Pulmonary artery endothelial cell (primary cell): ENCODE measurements at places on chromosomes 13 and 19. TPM values are rescaled to one million over a fixed set of nuclear protein-coding genes. Genes with fewer than 3 reads are reported as not detected.

DNA sequence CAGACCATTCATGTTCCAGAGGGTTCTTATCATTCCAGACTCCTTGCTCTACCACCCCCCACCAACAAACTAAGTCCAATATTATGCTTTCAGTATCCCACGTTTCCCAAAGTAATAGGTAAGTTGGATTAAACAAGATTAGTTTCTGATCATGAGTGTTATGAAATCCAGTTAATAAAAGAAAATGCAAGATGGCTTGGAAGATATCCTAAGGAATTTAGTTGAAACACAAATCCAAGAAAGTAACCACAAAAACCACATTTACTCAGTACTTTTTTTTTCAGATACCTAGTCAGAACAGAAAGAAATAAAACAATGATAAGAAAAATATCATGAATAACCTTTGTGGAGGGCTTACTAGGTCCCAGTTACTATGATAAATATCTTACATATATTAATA lies 119.4 kb upstream of the MIR17HG start:
- no peak for DNase-seq

GRCh38 chr13:60922576-60923231 lies 492.9 kb downstream of the PCDH20 start:
- DNase-seq = no peak

GRCh38 chr13:61170856-61171255 lies 244.8 kb downstream of the PCDH20 start:
- no peak for DNase-seq

GRCh38 chr13:29858667-29859066 lies 8.2 kb upstream of the UBL3 start:
- no peak for DNase-seq

DNA sequence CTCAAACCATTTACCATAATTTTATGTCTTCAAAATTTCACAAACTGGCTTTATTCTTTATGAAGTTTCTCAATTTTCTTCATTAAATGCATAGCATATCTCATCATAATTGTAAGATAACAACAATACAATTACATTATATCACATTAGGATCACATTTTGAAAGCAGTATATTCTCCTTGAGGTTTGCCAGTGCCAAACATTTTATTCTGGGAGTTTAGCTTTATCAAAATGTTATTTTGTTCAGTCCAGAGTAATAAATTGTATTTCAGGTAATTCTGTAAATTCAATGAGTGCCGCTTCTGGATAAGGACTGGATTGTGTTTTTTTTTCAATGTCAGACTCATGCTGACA lies 234.6 kb upstream of the MIR17HG start:
- no peak for DNase-seq

DNA sequence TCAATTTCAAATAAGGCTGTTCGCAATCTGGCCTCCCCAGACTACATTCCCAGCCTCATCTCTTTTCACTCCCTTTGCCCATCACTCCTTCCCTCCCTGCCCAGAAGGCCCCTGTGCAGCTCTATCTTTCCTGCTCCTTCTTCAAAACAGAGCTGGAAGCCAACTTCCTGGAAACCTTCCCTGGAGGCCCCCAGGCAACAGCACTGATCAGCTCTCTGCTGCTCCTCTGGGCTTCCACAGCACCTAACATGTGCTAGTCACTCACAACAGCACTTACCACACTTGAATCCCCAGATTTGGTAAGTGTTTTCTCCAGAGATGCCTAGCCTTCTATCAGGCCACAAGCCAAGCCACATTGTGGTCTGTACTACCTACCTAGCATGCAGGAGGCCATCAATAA lies 9.5 kb downstream of the SMAD9 start:
- DNase-seq = no peak

The HIF3A gene
- 4.6 and 5.3 TPM in 2 replicates for total RNA-seq

The KCNN4 gene
- total RNA-seq = 0.46 and 0.49 TPM in 2 replicates

The KLK2 gene
- total RNA-seq = not detected in 2 replicates

The CYSLTR2 gene
- 0.11 TPM in 1 of 2 replicates, not detected in the other for total RNA-seq
